ENCODE measurements at places on chromosomes 6 and 20.

DNA sequence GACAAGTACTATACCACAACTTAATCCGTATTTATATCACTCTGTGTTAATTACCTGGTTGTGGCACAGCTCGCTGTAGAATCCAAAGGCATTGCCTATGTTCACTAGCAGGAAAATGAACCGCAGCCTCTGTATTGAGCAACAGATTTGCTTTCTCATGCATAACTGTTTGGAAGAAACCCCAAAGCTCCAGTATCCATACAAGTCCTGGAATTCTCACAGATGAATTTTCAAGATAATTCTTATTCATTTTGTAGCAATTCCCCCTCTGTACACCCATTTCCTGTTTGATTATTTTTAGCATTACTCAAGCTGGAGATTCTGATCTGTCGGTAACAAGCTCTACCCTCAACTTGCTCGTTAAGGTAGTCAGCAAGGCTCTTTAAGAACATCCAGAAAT, 63.5 kb downstream of the STMND1 start:
- no peak for DNase-seq

DNA sequence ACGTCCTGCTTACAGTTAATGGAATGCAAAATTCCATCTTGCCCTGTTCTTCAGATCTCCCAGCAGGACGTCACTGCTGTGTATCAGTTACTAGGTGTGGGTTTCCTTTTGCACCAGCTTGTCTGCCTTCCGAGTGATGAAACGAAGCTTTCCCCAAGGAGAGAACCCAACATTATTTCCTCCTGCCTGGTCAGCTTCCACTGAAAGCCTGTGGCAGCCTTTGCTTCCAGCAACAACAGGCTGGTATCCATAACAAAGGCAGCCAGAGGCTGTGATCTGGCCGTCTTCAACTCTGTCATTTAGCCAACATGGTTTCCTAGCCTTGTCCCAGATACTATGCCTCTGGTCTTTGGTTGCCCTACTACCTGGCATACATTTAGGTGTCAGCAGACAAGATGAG, 78.9 kb upstream of the HEY2 start:
- DNase-seq: no peak

- peak; percentile 14 for DNase-seq
These were observed 41.0 kb downstream of the PLEKHG1 start for GRCh38 chr6:150640556-150641209.

DNA sequence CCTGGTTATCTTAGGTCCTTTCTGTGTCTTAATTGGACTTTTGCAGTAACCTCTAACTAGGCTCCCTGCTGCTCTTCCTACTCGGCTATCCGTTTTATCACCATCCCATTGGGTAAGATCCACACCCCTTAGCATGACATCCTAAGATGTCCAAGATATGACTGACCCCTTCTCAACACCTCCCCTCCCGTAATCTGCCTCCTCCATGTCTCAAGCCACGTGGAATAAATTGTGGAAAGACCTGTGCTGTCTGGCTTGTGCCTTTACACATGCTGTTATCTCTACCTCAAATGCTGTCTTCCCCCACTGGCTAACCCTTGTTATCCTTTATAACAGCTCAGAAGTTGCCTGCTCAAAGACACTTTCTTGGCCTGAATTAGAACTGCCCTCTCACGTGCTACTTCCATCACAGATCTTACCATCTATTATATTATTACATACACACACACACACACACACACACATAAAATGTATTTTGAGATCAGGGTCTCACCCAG, 26.5 kb downstream of the EIF2S2 start:
- DNase-seq: peak; percentile 79

- no peak for DNase-seq
These were observed 17.2 kb upstream of the TMX4 start for GRCh38 chr20:8036771-8037170.

DNA sequence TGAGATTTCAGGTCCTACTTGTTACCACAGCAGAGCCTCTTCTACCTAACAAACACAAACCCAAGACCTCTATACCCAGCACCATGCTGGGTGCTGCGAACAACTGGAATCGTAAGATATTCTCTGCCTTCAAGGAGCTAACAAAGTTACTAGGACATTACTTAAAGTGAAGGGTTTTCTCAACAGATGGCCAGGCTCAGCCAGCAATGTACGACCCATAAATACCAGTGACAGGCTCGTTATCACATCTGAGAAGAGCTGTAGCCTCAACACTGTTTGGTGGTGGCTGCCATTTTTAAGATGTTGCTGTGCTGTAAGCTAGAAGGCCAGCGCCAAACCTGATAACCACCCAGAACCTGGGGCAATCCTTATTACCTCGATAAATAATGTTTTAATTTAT, 406.5 kb downstream of the KIF16B start:
- no peak for DNase-seq

GRCh38 chr20:32249030-32249738, 28.3 kb upstream of the KIF3B start:
- DNase-seq: no peak

DNA sequence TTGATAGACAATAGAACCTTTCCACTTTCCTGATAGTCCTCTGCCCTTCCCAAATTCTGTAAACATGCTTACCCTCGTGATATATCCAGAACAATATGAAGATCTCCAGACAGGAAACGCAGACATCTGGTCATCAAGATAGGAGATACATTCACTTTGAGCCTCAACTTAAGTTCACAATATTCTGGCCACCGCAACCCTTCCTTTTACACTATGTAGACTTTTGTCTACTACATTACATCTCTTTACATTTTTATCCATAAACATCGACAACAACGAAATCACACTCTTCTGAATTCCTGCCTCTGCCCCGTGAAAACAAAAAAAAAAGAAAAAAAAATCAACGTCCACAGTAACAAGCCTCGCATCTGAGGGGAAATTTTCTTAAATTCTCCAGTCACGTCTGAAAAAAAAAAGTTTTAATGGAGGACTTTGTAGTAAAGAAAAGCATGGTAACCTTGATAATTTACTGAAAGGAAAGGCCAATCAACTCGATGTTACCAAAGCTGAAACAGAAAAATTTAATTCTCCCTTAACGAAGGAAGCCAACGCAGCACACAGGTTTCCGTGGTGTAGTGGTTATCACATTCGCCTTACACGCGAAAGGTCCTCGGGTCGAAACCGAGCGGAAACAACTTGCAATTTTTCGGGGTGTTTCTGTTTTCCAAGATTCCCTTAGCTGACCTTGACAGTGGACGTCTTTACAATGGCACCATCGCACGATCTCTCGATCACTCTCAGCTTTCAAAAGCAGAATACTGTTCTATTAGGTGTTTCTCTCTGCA, 21.8 kb downstream of the POM121L2 start:
- no peak for DNase-seq

DNA sequence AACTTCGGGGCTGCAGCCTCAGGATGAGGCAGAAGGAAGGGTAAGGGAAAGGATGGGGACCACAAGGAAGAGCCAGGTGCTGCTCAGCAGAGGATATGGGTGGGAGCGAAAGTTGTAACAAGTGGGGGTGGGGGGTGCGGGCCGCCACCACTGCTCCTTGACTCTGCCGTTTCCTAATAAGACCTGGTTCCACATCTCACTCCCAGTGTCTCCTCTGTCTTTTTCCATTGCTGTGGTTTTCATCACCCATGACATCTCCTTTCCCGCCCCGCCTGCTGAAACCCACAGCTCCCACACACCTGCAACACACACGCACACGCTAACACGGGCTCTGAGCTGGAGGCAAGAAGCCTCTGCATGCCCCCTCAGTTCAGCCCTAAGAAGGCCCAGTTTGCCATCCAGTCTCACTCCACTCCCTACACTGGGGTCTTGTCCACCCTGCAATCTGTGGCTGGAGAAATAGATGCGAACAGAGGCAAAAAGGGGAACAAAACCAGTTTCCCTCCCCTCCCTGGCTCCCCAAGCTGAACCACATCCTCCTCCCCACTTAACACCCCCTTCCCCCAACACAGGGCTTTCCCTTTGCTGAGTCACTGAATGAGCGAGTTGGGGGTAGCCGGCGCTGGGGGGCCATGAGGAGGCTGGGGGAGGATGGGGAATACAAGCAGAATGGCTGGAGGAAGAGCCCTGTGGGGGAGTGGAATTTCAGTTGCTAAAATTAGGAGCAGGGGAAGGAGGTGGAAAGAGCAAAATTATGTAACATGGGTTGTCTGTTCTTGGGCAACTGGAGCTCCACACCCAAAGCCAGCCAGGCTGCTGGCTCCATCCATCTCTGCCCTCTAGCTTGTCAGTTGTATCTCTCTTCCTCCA, 11.5 kb downstream of the NFKBIL1 start:
- no peak for DNase-seq

DNA sequence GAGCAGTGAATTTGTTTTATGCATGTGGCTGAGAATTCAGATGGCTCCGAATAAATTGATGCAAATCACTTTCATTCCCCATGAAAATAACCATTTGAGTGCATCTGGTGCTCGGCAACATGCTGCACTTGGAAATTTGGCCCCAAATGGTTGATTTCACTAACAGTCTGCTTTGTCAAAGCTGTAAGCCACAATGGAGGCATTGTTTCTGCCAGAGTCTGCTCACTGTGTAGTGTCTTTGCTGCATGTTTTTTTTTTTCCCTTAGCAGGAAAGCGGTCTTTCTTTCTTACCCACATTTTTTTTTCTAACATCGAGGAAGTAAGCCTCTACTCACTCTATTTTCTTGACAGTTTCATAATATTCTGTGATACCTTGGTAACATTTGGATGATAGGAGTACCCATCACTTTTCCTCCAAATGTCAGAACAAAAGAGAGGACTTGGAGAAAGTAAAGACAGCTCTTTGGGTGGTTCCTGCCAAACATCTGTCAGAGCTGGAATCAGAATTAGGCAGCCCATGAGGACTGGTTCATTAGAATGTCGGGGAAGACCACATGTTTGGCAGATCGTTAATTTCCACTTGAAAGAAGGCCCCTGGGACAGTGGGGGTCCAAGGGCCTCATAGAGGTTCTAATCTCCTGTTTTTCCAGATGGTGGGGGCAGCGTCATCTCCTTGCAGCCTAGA, 149.5 kb downstream of the DOK5 start:
- DNase-seq: no peak

DNA sequence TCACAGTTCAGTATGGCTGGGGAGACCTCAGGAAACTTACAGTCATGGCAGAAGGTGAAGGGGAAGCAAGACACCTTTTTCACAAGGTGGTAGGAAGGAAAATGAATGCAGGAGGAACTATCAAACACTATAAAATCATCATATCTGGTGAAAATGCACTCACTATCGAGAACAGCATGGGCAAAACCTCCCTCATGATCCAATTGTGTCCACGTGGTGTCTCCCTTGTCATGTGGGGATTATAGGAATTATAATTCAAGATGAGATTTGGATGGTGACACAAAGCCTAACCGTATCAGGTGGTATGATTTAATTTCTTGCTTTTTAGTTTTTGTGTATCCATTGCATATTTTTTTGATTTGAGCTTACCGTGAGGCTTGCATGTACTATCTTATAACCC, 133.2 kb upstream of the SYNCRIP start:
- DNase-seq: no peak

- DNase-seq: no peak
These were observed 112.8 kb downstream of the LINC00237 start for GRCh38 chr20:20993372-20993771.

- no peak for DNase-seq
These were observed 150.8 kb downstream of the AHI1 start for GRCh38 chr6:135346747-135347146.

DNA sequence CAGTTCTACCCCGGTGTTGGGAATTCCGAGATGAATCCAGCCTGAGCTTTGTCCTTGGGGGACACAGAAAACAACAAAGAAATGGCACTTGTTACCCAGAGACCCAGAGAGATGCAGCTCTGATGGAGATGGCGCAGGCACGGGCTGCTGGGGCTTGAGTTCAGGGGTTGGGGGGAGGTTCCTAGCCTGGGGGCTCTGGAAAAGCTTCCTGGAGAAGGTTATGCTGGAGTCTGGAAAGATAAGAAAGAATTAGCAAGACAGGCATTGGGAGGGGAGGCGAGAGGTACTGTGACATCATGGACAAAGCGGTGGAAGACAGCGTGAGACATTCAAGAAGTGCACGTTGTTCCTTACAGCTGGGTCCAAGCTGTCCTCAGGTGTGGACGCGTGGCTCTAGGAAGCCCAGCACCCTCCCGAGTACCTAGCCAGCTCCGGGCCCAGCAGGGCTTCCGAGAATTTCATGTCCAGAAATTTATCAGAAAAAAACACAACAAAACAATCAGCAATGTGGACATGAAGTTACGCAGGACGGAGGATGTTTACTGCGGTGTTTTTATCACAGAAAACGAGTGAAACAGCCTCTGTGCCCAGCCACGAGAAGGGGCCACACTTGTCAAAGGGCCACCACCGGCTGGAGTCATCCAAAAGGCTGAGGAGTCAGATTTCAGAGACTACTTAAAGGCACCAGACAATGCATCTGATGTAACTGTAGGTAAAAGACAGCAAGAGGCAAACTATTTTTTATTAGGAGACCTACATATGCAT, 39.5 kb downstream of the C20orf203 start:
- no peak for DNase-seq

- no peak for DNase-seq
These were observed 301.2 kb downstream of the LRFN2 start for GRCh38 chr6:40285996-40286395.

- DNase-seq: no peak
These were observed 69.8 kb upstream of the PHACTR2 start for GRCh38 chr6:143607974-143608373.

- no peak for DNase-seq
These were observed 1.5 kb upstream of the MTO1 start for GRCh38 chr6:73460056-73460455.

- DNase-seq: no peak
These were observed 266.7 kb upstream of the THEMIS start for GRCh38 chr6:128167552-128167951.

GRCh38 chr6:22673474-22673873, 104.1 kb downstream of the HDGFL1 start:
- no peak for DNase-seq

GRCh38 chr6:161151660-161152526, 122.0 kb downstream of the AGPAT4 start:
- no peak for DNase-seq

DNA sequence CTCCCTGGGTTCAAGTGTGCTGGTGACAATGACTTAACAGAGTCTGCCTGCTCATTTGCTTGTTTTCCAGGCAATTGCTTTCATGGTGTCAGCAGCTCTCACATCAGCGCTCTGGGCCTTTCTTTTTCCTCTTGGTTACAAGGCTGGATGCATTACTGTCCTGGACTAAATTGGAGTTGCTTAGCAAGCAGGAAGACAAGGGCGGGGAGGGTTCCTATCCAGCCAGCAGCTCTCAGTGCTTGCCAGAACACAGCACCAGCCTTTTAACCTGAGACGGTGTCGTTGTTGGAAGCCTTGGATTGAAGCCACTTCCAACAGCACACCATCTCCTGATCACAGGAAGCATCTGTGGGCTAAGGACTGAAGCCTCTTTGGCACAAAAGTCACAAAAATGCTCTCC, 606.9 kb downstream of the CDH26 start:
- DNase-seq: no peak

- no peak for DNase-seq
These were observed 1111.3 kb downstream of the KIF16B start for GRCh38 chr20:15461938-15462337.

DNA sequence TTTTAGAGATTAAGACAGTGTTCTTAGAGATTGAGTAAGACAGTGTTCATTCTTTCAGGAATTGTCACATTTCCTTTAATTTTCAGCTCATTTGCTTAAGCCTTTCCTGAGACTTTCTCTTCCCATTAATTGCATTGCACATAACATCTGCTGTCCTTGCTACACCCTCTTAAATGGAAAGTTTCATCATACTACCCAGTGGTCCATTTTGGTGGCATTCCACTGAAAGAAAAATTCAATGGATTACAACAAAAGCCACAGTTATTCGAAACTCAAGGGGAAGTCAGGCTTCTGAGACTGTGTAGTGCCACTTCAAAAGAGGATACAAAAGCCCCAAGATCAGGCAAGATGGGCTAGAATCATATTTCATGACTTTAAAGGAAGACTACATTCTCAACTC, 64.0 kb downstream of the RSPO3 start:
- DNase-seq: no peak

Measured in hematopoietic multipotent progenitor cell treated with erythropoietin and hydrocortisone succinate and interleukin-3 and kit ligand, for 15 days (in vitro differentiated cells).